ENCODE measurements at places on chromosomes 13 and 19.

GRCh38 chr13:106565127-106565775 is 2.7 kb downstream of the ARGLU1 start:
- DNase-seq: no peak

GRCh38 chr13:109126891-109127641 is 497.7 kb downstream of the MYO16 start:
- no peak for DNase-seq

GRCh38 chr13:46327246-46327645 is 59.8 kb downstream of the RUBCNL start:
- DNase-seq: no peak

GRCh38 chr13:27406178-27406939 is 18.1 kb upstream of the GTF3A start:
- DNase-seq: no peak

DNA sequence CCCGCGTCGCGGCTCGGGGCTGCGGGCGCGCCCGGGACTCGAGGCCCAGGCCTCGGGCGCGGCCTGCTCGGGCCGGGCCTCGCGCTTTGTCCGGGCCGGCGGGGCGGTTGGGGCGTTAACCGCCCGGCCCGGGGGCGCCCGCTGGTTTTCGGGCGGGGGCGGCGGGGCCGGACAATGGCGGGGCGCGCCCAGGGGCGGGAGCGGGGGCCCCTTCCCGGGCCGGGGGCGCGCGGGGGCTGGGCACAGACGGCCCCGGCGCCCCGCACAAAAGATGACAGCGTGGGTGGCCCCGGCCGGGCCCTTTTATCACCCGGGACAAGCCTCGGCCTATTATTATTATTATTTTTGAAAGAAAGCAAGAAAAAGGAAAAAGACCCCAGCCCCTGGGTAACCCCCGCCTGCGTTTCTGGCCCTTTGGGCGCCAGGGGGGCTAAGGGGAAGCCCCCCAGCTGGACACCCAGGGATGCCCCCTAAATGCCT is 419 bp downstream of the KDM4B start:
- DNase-seq: no peak

GRCh38 chr13:107927557-107927956 is 287.8 kb downstream of the LIG4 start:
- DNase-seq: no peak

DNA sequence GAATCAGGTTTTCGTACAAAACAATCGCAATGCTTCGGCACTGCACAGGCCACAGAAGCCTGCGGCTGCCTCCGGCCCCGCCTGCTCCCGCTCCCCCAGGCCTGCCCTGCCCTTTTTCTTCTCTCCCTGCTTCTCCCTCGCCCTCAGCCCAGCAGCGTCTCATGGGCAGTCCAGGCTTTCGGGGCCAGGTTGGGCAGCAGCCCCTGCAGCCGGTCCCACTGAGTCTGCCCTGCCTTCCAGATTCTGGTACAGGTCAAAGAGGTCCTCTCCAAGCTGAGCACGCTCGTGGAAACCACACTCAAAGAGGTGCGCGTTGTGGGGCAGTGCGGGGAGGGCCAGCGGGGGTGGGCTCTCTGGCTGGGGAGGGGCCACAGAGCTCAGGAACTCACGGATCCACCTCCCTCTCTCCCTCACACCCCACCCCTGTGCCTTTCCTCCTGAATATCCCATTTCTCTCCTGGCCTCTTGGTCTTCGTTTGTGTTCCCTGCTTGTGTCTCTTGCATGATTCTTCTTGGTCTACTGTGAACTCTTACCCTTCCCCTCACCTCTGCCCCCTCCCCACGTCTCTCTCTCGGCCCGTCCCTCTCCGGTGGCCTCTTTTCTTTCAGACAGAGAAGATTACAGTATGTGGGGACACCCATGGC is 30.1 kb downstream of the CCDC8 start:
- no peak for DNase-seq

- DNase-seq: no peak
Observed at GRCh38 chr13:111371720-111372119, 51.3 kb downstream of the TEX29 start.

- DNase-seq: no peak
Observed at GRCh38 chr19:31532034-31532433, 182.8 kb upstream of the TSHZ3 start.

- DNase-seq: no peak
Observed at GRCh38 chr13:113337556-113337955, 26.4 kb downstream of the GRTP1 start.

DNA sequence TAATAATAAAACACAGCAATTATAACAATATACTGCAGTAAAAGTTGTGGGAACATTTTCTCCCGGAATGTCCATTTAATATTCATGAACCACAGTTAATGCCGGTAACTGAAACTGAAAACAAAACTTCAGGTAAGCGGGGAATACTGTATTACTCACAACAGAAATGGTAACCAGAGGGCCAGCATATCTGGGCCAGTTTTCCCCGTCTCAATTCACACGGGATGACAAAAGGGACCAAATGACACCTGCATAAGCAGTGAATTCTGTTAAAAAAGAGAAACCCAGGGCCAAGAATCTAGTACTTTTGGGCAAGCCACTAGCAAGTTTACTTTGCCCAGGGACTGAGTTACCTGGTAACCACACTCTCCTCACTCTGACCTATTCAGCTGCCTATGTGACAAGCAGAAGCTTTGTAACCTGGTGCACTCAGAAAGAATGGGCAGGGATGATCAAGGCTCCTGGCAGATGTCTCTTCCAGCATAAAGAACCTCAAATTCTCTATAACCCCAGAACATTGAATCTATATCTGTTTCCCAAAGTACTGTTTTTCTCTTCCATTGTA is 1171.2 kb downstream of the DIAPH3 start:
- no peak for DNase-seq

DNA sequence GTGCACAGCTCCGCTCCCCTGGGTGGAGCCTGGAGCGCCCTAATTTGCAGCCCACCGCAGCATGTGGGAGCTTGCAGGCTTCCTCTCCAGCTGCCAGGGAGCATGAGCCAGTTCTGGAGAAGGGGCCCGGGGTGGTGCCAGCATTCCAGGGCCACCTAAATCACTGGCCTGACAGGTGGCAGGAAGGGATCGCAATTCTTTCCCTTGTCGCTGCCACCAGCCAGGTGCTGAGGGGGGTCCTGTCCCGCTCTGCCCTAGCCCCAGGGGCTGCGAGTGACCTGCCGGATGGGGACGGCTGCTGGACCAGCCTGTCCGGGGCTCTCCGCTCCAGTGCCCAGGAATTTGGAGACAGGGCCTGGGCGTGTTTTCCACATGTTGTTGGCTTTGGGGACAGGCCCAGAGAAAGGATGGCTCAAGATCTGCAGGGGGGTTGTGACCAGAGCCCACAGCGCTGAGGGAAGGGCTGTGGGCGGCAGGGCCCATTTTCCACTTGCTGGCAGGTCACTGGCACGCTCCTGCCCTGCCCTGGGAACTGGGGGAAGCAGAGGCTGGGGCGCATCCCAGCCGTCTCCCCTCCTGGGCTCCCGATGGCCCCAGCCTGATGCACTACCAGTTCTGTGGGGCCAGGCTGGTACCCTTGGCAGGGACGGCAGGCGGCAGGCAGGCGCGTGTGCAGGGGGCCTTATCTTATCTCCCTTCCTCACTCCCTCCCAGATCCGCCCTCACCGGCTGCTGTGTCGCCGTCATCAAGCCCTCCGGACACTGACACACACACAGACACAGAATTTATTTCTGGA is 9.5 kb downstream of the NDUFA11 start:
- no peak for DNase-seq

DNA sequence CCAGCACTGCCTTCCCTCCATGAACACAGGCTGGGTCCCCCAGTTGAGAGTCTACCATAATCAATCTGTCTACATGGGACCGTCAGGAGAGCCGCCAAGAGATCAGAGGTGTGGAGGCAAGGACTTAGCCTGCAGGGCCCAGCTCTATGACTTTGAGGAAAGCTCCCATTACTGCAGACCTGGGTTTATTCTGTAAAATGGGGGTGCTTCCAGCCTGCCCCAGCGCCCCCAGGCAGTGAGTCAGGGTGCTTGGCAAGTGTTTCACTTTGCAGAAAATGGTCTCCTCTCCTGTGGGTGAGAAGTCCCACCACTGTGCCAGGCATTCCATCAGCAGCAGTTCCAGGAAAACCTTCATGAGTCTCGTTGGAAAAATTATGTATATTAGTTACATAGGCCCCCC is 75.5 kb upstream of the VSTM2B start:
- DNase-seq: no peak

- no peak for DNase-seq
Observed at GRCh38 chr13:92461402-92461801, 765.2 kb upstream of the GPC6 start.

- DNase-seq: no peak
Observed at GRCh38 chr13:40932252-40932651, 86.9 kb downstream of the ELF1 start.

GRCh38 chr13:20991741-20992520 is 69.5 kb downstream of the LATS2 start:
- no peak for DNase-seq

DNA sequence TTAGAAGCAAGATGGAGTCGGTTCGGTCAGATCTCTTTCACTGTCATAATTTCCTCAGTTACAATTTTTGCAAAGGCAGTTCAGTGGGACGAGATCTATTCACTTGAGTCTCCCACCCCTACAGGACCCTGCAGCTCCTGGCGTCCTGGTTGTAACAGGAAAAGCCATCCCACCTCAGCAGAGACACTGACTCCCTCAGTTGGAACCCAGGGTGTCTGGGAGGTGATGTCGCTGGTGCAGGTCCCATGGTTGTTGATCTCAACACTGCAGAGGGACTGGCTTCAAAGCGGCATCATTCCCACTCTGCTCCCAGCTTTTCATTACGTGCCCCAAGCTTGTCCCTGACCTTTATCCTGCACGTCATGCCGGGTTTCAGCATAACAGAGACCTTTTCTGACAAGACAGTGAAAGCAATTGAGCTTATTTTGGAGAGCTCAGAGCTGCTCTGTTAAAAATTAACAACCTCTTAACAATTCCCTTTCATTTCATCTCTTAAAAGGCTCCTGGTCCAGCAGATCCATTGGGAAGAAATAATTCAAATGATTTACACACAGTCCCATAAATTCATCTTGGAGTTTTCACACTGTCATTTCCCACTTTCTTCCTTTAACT is 17.6 kb upstream of the COG3 start:
- DNase-seq: no peak

DNA sequence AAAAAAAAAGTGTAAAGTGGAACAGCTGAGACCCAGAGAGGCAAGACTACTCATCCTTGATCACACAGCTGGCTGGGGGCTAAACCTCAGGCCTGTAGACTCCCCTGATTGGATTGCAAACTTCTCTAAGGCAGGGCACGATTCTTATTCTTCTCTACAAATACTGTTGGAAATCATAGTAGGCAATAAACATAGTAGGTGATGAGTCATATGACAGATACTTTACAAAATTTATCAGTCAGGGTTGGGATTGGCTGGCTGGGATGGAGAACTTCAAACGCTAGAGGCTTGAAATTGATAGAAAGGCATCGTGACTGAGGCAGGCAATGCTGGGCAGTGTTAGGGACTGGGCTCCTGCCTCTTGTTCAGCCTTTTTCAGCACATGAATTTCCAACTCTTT is 5.9 kb upstream of the MATK start:
- DNase-seq: no peak

- no peak for DNase-seq
Observed at GRCh38 chr13:33153421-33154404, 131.8 kb downstream of the STARD13 start.

DNA sequence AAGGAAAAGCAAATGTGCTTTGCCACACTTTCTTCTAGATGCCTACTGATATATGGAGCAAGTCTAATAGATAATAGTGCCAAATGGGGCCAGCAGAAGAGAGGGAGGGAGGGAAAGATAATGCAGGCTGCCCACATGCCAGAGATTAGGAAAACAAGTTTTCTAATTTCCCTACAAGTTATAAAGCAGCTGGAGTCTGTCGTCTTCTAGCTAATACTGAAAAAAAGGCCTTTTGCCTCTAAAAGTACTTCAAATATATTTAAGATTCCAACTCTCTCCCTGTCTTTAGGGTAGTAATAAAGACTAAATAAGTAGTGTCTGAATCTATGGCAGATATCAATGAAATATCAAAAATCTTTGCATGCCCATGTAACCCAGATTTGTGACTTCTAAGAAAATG is 632.0 kb upstream of the MIR17HG start:
- no peak for DNase-seq

DNA sequence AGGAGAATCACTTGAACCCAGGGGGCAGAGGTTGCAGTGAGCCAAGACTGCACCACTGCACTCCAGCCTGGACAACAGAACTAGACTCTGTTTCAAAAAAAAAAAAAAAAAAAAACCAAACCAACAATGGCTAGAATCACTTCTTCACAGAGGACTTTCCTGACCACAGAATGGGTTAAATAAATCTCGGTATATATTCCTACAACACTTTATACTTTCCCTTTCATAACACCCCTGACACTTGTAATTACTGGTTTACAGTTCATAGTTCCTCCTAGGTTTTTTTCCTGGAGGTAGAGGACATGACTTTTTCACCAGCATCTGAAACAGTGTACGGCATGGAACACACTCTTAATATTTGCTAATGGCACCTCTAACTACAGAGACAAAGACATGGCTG is 31.4 kb downstream of the ZDHHC20 start:
- DNase-seq: no peak

DNA sequence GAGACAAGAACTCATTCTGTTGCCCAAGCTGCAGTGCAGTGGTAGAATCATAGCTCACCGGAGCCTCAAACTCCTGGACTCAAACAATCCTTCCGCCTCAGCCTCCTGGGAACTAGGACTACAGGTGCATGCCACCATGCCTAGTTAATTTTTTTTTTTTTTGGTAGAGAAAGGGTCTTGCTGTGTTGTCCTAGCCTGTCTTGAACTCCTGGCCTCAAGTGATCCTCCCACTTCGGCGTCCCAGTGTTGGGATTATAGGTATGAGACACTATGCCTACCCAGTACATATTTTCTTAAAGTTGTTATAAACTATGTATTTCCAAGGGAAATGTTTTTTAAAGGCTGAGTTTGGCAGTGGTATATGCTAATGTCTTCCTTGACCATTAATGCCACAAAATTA is 412.6 kb downstream of the KLF12 start:
- DNase-seq: no peak

DNA sequence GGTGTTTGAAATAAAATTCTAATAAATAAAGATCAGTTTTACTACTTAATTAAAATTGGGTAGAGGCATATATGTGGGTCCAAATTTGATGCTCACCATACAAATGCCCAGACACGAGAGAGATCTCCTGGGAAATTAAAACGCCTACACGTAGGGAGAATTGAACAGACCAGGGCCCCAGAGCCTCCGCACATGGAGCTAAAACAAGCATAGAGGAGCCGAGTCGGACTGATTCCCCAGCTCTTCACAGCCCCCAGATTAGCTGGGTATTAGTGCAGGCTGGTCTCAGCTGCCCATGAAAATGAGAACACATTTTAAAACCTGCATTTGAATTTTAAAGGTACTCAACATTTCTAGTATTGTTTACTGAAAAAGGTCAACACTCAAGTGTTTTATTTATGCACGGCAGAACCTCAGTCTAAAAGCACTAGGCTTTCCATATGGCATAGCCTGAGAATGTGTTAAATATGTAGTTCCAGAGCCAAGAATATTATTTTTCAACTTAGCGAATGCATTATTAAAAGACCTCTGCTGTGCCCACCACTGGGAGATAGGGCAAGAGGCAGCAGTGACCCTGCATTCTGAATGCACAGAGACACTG is 344.8 kb downstream of the ENOX1 start:
- no peak for DNase-seq

Data from substantia nigra (tissue), 51 donors.